Kidney glomerular epithelial cell (primary cell): ENCODE measurements at places on chromosomes 7 and 10.

DNA sequence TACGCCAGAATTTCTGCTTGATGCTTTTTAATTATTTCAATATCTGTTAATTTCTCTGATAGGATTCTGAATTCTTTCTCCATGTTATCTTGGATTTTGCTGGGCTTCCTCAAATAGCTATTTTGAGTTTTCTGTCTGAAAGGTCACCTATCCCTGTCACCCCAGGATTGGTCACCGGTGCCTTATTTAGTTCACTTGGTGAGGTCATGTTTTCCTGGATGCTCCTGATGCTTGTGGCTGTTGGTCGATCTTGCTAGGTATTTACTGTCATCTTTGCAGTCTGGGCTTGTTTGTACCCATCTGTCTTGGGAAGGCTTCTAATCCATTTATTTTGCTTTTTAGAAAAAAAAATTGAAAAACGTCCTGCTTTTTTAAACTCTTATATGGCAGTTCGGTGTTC lies 11.2 kb upstream of the PRKAR1B start:
- DNase-seq: no peak

GRCh38 chr7:1664711-1665548 lies 5.1 kb upstream of the ELFN1 start:
- DNase-seq: peak; percentile 58

- DNase-seq: no peak
Measured at GRCh38 chr10:13219685-13220670, 14.2 kb downstream of the UCMA start.

GRCh38 chr7:68691261-68692216 lies 906.7 kb upstream of the AUTS2 start:
- peak; percentile 90 for DNase-seq

DNA sequence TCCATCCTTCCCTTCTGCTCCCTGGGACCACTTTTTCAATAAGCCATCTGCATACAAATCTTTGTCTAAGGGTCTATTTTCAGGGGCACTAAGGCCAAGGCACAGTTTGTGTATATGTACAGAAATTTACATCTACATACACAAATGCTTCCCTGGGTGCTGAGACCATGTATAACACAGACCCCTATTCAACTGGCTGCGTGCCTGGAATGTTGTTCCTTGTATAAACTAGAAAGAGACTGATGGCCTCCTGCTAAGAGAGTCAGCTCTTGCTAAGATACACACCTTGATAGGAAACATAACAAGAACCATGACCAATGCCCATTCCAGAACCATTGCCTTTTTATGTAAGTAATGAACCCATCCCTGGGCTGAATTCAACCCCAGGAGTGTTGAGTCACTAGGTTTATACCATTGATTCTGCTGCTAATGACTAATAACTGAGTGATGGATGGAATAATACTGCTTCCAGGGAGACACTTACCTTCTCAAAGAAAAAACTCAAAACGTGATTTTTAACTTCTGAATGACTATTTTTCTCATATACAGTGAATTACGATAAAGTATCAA lies 290.7 kb downstream of the FGFR2 start:
- peak; percentile 18 for DNase-seq

DNA sequence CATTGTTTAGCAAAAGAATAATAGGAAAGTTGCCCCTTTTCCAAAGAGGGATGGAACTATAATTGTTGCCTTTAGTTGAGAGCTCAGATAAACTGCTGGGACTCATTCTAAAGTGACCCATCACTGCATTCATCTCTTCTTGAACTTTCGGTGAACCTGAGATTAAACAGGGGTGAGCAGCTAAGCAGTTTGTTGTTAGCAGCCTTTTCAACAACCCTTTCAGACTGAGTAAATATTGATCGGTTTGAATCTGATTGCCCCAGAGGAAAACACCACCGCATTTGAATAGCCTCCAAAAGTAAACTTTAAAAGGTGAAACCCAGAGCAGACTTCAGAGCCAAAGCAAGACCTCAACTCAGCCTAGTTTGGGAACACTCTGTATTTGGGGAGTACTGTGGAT lies 4.7 kb downstream of the HOXA1 start:
- DNase-seq: no peak

DNA sequence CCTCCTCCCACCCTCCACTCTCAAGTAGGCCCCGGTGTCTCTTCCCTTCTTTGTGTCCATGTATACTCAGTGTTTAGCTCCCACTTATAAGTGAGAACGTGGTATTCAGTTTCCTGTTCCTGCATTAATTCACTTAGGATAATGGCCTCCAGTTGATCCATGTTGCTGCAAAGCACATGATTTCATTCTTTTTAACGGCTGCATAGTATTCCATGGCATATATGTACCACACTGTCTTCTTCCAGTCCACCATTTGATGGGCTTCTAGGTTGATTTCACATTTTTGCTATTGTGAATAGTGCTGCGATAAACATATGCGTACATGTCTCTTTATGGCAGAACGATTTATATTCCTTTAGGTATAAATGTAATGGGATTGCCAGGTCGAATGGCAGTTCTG lies 51.0 kb downstream of the FAM171A1 start:
- no peak for DNase-seq

- no peak for DNase-seq
Measured at GRCh38 chr7:133804127-133804526, 323.0 kb upstream of the LRGUK start.

- DNase-seq: no peak
Measured at GRCh38 chr10:6507311-6507710, 72.8 kb downstream of the PRKCQ start.

DNA sequence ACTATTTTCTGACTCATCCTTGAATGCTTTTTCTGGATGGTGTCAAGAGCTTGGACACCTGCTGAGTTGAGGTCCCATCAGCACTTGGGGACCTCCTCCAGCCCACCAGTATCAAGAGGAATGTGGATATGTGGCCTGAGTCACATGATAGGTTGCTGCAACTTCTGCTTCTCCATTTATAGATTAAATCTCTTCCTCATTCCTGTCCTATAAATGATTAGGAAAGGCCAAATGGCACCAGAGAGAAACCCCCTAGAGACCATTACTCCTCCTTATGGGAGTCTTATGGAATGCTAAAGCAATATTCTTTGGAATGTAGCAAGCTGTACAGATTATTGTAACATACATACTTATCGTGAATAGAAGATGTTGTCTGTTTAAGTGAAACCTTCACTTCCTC lies 85.6 kb downstream of the NEUROD6 start:
- no peak for DNase-seq

DNA sequence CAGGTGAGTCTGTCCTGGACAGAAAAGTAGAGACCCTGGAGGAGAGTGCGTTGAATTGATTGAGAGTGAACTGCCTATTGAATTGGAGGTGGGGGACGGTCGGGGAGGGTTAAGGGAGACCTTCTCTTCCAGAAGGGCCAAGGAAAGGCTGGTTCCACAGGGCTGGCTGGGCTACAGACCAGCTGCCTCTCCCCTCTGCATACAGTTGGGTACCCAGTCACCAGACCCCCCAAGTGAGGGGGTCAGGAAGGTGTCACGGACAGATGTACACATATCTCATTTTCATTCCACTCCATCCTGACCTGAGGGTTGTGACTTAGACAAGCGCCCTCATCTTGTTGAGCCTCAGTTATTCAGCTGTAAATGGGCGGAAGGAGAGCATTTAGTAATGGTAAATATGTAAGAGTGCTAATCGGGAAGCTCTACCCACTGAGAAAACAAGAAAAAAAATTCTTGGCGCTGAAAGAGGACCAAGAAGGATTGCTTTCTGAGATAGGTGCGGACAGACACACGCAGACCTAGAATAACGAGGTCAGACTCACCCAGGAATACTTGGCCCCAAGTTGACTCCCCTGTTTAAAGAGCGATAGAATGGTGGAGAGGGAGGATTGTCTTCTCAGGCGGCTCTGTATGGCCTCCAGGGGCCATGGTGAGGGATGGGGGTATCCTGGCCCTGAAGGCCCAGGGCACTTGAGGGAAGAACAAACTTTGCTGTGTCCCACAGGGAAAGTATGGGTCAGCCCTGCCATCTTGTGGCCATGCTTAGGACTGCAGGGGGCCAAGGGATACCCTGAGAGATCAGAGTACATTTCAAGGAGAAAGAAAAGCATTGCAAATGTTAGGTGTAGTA lies 7.2 kb upstream of the MBL2 start:
- DNase-seq: peak; percentile 25

DNA sequence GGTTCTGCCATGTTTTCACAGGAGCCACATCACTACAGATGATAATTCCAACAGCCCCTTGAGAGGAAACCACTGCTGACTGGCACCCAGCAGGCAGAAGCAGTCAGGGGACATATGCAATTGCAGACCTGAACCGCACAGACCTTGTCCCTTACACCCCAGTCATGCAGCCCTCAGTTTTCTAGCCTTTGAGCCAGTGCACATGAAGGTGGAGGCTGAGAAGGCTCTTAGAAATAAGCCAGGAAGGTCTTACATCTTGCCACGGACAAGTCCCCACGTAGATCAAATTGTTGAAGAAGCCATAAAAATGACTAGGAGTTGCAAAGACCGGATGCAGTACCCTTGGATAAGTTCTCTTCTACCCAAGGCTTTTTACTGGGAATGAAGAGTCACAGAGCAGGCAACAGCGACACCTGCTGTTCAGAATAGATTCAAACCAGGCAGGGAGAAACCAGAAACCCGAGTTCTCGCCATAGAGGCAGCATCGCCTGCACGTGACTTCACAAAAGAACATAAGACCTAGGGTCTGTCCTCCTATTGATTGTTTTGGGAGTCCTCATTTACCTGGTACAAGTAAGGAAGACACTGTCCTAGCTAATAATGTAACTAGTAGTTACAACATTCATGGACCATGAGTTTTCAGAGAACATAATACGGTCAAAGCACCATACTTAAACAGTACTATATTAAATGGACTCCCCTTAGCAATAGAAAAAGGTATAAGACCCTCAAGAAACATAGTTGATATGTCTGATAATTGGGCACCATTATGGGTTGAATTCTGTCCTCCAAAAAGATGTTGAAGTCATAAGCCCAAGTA lies 11.1 kb downstream of the STEAP1B start:
- DNase-seq: peak; percentile 80

- no peak for DNase-seq
Measured at GRCh38 chr7:134832367-134832766, 52.9 kb downstream of the CALD1 start.

DNA sequence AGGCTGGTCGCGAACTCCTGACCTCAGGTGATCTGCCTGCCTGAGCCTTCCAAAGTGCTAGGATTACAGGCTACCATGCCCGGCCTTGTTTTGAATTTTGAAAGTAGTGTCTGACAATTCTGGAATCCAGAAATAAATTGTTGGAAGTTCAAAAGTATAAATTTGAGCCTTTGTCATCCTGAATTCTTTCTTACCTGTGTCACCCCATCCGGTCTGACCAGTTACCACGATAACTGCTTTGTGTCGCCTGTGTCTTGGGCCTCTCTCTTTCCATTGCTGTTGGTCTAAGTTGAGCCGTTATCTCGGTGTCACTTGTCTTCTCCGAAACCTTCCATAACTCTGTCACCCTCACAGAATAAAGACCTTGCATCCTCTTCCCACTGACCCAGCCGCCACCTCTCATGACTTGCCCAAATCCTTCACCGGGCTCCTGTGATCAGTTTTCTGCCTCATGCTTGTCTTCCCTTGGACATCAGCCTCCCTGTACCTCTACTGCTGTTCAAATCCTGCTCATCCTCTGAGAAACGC lies 18.6 kb downstream of the CUL1 start:
- no peak for DNase-seq

GRCh38 chr10:124130198-124130900 lies 37.0 kb upstream of the CHST15 start:
- no peak for DNase-seq

GRCh38 chr10:80701706-80702105 lies 164.0 kb downstream of the SH2D4B start:
- no peak for DNase-seq

DNA sequence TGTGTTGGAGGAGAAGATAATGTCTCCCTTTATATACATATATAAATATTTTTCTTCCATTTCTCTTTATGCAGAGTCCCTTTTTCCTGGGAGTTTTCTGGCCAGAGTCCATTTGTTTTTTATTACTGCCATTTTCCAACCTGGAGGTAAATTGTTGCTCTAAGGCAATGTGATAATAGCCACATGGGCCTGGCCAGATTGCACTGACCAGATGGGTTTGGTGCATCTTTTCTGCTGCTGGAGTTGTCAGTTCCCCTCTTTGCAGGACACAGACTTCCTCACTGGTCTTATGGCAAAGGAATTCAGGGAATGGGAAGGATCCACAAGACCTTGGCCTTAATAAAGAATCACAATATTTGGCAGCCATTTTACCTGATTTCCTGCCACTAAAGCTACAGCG lies 254.9 kb downstream of the SORCS3 start:
- DNase-seq: no peak

- DNase-seq: no peak
Measured at GRCh38 chr10:70357565-70357964, 24.9 kb downstream of the LRRC20 start.

GRCh38 chr7:124072603-124073309 lies 39.9 kb upstream of the TMEM229A start:
- DNase-seq: no peak

GRCh38 chr7:47570649-47571050 lies 11.3 kb downstream of the TNS3 start:
- DNase-seq: no peak

DNA sequence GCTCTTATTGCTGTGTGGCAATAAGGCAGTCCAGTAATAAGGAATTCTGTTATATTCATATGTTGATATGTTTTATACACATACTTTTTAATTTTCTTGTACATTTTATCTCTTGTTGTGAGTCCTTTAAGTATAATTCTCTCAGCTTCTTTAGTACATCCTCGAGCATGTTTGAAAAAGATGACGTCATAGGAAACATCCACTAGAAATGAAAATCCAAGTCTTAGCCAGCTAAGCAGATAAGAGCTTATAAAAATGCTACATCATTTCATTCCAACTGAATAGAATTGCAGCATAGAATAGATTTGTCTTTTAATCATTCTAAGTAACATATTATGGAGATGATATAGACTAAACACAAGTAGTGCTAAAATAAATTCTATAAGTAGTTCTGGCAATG lies 283.7 kb upstream of the FZD1 start:
- DNase-seq: no peak

GRCh38 chr10:111967547-111967946 lies 216.0 kb downstream of the GPAM start:
- DNase-seq: no peak

DNA sequence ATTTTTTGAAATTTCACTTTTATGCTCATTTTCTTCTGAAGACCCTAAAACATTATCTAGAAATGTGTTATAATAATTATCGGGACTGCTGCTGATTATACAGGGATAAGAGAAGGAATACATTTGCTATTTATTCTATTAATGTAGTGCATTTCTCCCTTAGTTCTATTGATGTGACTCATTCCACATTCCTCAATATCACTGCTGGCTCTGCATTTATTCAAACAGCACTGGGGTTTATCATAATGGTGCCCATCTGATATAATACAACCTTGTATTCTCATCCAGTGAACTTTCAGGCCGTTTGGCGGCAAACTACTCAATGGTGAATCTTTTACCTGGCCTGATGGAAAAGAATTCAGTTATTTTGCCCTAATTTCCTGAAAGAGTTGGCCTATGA lies 7.8 kb downstream of the KCND2 start:
- DNase-seq: no peak

GRCh38 chr10:317271-317769 lies 182.1 kb downstream of the ZMYND11 start:
- peak; percentile 44 for DNase-seq

GRCh38 chr10:26799342-26799741 lies 61.4 kb downstream of the ABI1 start:
- no peak for DNase-seq
